ENCODE measurements at places on chromosomes 11 and 22. TPM values are rescaled to one million over a fixed set of nuclear protein-coding genes. Genes with fewer than 3 reads are reported as not detected.
A peak's percentile ranks its signal among the peaks of the same experiment; 100 is the strongest.

GRCh38 chr11:13341026-13341425 is 63.4 kb downstream of the BMAL1 start:
- DNase-seq = no peak

Gene SLC25A45
- 7.9 TPM for polyA plus RNA-seq

DNA sequence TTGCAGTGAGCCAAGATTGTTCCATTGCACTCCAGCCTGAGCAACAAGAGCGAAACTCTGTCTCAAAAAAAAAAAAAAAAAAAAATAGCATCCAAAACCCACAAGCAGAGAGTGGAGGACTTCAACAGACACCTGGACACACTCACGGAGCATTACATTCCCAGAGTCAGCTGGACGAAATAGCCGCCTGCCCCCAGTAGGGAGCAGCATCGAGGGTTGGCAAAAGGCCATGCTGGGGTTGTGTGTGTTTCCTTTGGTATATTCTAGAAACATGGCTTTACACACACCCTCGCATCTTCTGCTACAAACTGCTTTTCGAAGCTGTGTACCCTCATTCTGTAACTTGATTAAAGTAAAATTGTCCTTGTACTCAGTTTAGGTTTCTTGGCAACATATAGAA is 5.3 kb downstream of the ADA2 start:
- DNase-seq = peak; percentile 24

DNA sequence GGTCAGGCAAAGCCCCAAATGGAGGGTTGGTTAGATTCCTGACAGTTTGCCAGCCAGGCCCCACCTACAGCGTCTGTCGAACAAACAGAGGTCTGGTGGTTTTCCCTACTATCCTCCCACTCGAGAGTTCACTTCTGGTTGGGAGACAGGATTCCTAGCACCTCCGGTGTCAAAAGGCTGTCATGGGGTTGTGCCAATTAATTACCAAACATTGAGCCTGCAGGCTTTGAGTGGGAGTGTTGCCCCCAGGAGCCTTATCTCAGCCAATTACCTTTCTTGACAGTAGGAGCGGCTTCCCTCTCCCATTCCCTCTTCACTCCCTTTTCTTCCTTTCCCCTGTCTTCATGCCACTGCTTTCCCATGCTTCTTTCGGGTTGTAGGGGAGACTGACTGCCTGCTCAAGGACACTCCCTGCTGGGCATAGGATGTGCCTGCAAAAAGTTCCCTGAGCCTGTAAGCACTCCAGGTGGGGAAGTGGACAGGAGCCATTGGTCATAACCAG is 4.7 kb upstream of the TTC36 start:
- DNase-seq = peak; percentile 42

DNA sequence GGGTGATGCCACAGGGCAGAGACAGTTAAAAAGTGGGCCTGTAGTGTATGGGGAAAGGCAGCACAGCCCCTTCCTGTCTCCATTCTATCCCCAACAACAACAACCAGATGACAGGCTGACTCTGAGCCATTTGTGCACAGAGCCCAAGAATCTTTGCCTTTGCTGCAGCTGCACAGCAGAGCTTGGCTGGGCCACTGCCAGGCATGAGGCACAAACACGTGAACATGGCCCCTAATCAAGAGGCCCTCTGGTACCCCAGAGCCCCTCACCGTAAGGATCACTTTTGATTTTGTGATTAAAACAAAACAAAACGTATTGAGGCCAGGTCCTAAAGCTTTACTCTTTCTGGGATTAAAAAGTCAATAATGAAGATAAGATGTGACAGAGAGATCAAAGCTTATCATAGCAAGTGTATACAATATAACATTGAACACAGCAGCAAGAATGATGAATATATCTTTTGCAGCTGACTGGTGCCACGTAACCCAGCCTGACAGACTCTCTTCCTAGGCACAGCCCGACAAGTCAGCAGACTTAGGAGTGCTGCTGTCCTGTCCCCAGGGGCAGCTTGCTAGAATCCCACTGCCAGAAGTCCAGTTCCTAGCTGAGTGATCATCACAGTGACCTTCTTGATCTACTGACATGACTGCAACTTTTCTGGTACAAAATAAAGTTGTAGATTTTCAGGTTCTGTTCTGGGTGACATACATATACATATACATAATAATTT is 117.8 kb downstream of the SERGEF start:
- DNase-seq = no peak

Gene LDHAL6A
- not detected for polyA plus RNA-seq

Gene KCNK4
- polyA plus RNA-seq = 0.12 TPM

GRCh38 chr11:32187111-32187510 is 96.2 kb downstream of the RCN1 start:
- no peak for DNase-seq

Gene FUT4
- polyA plus RNA-seq = 1.6 TPM

GRCh38 chr22:27545085-27545484 is 256.5 kb downstream of the MN1 start:
- no peak for DNase-seq

DNA sequence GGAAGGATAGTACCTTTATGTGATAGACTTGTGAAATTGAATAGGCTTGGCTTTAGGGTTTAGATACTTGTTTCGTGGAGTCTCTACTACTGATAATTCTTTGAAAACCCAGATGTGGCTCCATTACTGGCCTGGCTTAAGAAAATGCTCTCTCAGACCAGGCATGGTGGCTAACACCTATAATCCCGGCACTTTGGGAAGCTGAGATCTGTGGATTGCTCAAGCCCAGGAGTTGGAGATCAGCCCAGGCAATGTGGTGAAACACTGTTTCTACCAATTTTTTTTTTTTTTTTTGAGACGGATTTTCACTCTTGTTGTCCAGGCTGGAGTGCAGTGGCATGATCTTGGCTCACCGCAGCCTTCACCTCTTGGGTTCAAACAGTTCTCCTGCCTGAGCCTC is 40.9 kb downstream of the ATG13 start:
- no peak for DNase-seq

DNA sequence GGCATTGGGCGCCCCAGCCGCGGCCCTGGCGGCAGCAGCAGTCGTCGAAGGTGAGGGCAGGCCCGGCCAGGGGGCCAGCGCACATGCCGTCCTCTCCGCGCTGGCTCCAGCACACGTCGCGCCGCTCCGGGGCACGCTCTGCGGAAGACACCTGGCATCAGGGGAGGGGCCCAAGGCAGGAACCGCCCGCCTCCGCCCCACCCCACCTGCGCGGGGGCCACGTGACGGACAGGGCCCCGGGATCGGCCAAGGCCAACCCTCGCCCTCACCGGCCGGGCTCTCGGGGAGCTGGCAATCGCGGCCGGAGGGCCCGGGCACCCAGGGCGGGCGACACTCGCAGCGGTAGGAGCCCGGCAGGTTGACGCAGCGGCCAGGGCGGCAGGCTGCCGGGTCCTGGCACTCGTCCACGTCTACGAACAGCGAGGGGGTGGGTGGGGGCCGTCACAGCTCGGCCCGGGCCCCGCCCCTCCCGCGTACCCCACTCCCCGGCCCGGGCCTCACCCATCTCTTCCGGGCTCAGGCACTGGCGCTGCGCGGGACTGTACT is 14.9 kb downstream of the SCYL1 start:
- no peak for DNase-seq

DNA sequence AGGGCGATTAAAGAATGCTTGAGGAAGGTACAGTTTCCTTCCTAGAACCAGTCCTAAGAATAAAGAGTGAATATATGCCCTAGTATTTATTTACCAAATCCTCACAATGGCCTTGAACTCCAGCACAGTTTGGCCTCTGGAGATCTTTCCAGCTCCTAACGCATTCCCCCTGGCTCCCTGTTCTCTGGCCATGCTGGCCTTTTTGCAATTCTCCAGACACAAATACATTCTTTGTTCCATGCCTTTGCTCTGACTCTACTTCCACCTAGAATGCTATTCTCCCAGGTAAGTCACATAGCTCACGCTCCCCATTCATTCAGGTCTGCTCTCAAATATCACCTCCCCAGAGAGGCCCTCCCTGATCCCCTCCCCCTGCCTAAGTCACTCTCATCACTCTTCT is 3.7 kb upstream of the DGKZ start:
- DNase-seq = no peak

DNA sequence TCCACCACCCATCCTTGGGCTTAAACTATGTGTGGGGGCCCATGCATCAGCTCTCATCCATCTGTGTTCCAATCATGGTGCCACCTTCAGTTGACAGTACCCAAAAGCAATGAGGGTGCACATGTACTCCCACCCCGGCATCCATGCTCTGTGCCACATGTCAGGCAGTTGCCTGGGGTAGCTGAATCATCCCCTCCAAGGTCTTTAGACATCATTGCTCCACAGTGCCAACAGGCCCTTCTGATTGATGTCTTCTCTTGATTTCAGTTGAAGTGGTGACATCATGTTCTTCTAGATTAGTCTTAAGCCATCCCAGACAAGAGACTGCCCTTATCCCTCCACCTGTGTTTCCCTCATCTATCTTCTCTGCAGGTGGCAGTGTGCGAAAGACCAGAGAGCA is 42.5 kb downstream of the TMPRSS5 start:
- no peak for DNase-seq

- DNase-seq = no peak
These were observed 27.6 kb upstream of the RCE1 start for GRCh38 chr11:66815646-66816045.

DNA sequence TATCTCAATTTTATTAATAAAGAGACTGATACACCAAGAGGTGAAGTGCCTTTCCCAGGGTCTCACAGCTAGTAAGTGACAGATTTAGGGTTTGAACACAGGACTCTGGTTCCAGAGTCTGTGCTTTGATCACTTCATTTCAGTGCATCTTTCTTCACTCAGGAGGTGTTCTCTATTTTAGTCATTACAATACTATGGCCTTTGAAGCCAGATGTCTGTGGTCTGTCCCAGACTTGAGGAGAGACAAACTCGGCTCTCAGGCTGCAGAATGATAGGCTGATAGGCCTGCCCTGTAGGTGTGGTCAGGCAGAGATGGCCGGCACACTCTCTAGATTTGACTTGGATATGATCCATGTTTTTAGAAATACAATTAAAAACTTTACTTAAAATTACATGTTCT is 478.5 kb upstream of the CCDC90B start:
- DNase-seq = no peak

- no peak for DNase-seq
These were observed 5.8 kb downstream of the ARSA start for GRCh38 chr22:50621948-50622722.

Gene MUC15
- not detected for polyA plus RNA-seq

Gene TREH
- 0.03 TPM for polyA plus RNA-seq

GRCh38 chr22:24950272-24950902 is 2.1 kb upstream of the KIAA1671 start:
- peak; percentile 19 for DNase-seq

- DNase-seq = no peak
These were observed 23.4 kb upstream of the BDNF start for GRCh38 chr11:27723687-27724086.

Gene IGSF9B
- 0.61 TPM for polyA plus RNA-seq

Gene MYBPC3
- 0.05 TPM for polyA plus RNA-seq

- DNase-seq = no peak
These were observed 89.9 kb downstream of the MTNR1B start for GRCh38 chr11:93059117-93059957.

DNA sequence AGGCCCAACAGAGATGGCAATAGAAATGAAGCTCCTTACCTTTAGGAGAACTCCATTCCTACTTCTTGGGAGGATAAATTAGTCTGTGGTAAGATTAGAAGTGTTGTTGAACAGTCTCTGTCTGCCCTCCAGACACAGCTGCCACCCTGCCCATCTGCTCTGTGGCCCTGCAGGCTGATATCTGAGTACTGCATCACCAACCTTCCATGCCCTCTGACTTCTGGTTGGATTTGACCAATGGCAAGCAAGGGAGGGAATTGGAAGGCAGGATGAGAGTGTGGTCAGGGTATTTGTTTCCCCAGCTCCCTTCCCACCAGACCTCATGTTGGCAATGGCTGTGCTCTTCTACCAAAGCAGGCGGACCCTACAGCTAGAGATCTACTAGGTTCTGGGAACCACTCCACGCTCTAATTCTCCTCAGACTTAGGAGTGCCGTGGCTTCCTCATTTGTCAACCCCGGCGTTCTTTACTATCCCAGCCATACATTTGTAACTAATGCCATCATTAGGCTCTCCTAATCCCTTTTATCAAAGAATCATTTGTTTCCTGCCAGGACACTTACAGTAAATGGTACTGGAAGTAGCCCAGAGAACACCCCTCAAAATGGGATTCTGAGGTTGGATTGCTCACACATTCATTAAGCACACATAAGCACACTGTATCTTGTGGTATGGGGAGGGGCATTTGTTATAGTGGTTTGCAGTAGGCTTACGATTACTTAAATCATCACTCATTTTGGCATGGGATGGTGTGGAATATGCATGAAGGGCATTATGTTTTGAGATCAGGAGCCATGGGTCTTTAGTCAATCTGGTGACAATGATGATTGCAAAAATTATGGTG is 35.4 kb upstream of the CD44 start:
- no peak for DNase-seq

- DNase-seq = no peak
These were observed 10.8 kb downstream of the HSPA8 start for GRCh38 chr11:123051146-123051545.

- no peak for DNase-seq
These were observed 123.2 kb downstream of the KCNQ1OT1 start for GRCh38 chr11:2576549-2576948.

- DNase-seq = peak; percentile 29
These were observed 180.9 kb downstream of the KIF18A start for GRCh38 chr11:27926981-27927481.

Gene WBP2NL
- 0.08 TPM for polyA plus RNA-seq

DNA sequence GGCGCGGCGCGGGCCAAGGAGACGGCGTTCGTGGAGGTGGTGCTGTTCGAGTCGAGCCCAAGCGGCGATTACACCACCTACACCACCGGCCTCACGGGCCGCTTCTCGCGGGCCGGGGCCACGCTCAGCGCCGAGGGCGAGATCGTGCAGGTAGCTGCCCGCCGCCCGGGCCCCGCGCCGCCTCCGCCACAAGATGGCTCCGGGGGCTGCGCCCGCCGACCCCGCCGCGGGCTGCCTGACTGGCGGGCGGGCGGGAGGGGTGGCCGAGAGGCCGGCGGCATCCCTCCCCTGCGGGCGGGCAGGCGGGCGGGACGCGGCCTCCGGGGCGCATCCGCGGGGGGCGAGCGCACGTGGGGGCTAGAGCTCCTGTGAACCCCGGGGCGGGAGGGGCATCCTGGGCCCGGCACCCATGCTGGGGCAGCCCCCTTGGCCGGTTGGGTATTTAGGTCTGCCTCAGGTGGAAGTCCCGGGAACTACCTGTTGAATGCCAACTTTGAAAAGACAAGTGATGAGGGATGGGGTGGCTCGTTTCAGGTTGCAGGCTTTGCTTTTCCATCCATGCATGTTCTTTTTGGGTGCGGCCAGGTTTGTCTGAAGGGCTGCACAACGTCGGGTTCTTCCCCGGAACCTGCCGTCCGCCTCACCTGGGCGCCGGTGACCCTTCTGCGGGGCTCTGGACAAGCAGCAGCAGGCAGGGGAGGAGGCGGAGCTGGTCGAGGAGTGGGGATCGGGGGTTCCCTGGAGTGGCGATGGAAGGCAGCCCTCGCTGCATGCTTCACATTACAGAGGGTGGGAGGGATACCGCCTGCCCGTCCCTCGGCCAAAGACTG is 760 bp downstream of the ZNRF3 start:
- DNase-seq = peak; percentile 20

Gene MS4A4A
- not detected for polyA plus RNA-seq

Measured in A549 (cell line).